Tongue (tissue), 3 donors: ENCODE measurements at places on chromosomes 6 and 20. TPM values are rescaled to one million over a fixed set of nuclear protein-coding genes. Genes with fewer than 3 reads are reported as not detected.

DNA sequence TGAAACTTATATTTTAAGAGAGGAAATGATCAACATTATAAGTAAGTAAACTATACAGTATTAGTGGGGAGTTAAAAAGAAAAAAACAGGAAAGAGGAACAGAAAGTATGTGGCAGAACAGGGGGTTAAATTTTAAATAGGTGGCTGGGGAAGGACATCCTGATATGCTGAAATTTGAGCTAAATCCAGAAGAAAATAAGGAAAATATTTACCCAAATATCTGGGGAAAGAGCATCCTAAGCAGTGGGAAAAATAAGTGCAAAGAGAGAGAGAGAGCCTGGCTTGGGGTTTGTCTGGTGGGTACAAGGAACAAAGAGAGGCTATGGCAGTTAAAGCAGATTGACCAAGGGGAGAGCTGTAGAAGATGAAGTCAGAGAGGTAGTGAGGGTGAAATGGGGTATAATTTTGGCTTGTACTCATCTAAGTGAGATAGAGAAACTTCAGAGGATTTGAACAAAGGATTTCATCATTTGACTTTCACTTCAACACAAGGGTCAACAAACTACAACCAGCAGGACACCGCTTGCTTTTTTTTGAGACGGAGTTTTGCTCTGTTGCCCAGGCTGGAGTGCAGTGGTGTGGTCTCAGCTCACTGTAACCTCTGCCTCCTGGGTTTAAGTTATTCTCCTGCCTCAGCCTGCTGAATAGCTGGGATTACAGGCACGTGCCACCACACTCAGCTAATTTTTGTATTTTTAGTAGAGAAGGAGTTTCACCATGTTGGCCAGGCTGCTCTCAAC is 328.4 kb upstream of the CNR1 start:
- no peak for DNase-seq

The BPI gene
- total RNA-seq = 0.21 TPM

GRCh38 chr6:156909212-156910010 is 132.2 kb downstream of the ARID1B start:
- DNase-seq = no peak

- no peak for DNase-seq
Measured at GRCh38 chr6:29500594-29500993, 12.8 kb upstream of the MAS1L start.

- DNase-seq = no peak
Measured at GRCh38 chr6:106347219-106347618, 13.3 kb upstream of the CRYBG1 start.

GRCh38 chr20:53034899-53035298 is 62.7 kb downstream of the TSHZ2 start:
- DNase-seq = no peak

The CRIP3 gene
- total RNA-seq = 0.62 TPM

- DNase-seq = peak; percentile 87
Measured at GRCh38 chr6:55694148-55694547, 115.2 kb upstream of the HMGCLL1 start.
